NCI-H1105 treated with DMSO at 0.1 percent for 48 hours (cell line): ENCODE measurements at places on chromosomes 5 and 9.

DNA sequence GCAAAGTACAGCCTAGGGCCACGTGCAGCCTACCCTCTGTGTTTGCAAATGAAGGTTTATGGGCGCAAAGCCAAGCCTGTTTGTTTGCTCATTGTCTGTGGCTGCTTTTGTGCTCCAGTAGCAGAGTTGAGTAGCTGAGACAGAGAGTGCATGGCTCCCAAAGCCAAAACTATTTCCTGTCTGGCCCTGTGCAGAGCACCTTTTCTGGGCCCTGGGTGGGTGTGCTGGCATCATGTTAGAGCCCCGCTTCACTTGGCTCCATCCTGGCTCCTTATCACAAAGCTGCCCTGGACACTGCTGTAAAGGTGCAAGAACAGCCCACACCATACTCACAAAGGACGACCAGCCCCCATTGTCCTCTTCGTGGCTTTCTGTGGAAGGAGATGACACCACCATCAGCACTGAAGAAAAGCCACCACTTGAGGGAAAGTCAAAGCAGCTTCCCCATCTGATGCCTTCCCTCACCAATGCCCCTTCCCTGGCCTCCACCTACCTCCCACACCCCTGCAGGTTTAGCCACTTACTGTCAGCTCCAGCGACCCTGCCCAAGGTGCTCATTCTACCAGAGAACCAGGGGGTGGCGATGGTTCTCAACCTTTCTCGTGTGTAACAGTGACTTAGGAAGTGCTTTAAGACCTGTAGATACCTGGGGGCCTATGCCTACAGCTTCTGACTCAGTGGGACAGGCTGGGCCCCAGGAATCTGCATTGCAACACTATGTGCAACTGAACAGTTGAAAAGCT, 23.4 kb downstream of the LCP2 start:
- peak; percentile 83 for DNase-seq

- no peak for DNase-seq
These were observed 39.9 kb upstream of the RETREG1 start for GRCh38 chr5:16656561-16657191.

DNA sequence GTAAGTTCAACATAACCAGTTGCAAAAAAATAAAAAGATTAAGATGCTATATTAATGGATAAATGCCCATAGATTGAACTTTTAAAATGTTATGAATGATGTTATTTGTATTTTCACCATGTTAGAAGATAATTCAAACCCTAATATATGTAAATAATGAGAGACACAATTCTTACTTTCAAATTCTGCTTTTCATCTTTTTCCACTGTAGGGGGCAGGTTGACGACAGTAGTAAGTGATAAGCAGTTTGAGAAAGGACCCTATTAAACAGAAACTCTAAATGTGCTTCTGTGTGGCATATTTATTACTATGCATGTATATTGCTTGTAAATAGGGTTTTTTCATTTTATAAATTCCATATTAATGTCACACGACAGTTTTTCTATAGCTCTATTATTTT, 591.1 kb downstream of the SEMA5A start:
- DNase-seq = no peak

DNA sequence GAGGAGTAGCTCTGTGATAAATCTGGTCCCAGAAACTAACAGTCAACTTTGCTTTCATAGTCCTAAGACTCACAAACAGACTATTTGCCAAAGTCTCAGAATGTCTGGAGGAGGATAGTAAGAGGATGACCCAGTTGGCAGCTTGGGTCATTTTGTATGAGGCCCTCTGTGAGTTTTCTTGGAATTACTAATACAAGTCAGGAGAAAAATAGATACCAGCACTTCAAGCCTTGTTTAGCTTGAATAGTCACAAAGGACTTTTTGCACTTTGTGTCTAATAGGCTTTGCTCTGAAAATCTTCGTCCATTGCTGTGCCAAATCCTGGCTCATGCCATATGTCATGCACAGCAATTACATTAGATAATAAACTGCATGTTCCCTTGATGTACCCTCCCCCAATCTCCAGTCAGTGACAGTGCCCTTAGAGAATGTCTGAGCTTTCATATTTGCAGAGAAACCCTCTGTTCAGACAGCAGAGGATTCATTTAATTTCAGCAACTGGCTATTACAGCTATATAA, 612.8 kb downstream of the CSNK1G3 start:
- no peak for DNase-seq

DNA sequence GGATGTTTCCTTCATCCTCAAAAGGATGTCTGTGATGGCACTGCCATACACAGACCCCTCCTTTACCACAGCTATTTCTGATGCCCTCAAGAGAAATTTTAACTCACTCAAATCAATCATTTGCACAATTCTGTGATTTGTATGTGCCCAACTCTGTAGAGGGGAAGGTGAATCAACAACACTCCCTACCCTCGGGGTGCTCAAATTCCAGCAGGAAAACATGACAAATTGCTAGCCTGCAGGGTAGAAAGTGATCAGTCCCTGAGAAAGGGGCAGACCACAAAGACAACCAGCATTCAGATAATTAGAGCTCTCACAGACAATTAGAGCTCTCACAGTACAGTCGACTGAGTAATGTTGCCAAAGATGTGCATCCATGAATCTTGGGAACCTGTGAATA, 45.3 kb upstream of the FOXE1 start:
- peak; percentile 10 for DNase-seq

DNA sequence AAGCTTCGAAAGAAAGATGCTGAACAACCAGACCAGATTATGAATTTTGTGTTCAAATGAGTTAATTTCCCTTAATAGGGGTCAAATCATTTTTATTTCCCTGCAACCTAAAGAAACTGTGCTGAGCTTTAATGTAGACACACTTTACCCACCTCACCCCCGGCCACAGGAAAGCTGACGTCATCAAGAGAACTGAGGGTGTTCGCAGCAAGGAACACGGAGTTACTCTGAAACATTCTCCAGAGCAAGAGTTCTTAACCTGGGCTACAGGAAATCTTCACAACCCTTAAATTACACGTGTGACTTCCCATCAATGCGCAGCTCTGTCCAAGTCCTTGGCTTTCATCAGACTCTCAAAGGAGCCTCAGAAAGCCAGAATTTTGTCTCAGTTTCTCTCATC, 116.3 kb downstream of the COL23A1 start:
- no peak for DNase-seq

DNA sequence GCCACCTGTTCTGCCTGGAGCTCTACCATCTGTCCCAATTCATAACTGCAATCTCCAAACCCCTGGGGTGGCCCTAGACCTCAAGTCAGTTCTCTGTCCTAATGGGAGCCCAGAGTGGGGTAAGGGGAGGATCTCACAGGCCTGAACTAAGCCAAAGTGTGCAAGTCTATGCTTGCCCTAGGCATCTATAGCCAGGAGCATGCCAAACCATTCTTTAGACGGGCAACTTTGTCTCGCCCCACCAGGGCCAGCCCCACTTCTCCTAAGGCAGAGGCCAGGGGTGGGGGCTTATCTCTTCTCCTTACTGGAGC, 3.3 kb downstream of the ACSL6 start:
- no peak for DNase-seq

GRCh38 chr5:17896605-17897004, 262.3 kb downstream of the TAF11L14 start:
- no peak for DNase-seq

DNA sequence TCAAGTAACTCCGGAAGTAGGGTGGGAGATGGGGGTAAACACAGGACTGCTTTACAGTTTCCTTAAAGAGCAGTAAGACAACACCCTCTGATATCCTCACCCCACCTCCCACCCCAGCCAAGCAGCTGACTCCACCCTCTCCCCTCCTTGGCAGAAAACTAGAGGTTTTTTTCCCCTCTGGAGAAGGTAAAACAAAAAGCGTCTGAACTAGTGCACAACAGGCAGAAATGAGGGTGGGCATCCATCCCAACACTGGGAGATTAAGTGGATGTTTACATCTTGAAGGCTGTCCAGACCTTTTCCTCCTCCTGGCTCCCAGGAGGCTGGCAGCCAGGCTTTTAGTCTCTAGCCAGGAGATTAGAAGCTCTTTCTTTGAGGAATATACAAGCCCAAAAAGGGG, 13.9 kb upstream of the CTNNAL1 start:
- DNase-seq = no peak

DNA sequence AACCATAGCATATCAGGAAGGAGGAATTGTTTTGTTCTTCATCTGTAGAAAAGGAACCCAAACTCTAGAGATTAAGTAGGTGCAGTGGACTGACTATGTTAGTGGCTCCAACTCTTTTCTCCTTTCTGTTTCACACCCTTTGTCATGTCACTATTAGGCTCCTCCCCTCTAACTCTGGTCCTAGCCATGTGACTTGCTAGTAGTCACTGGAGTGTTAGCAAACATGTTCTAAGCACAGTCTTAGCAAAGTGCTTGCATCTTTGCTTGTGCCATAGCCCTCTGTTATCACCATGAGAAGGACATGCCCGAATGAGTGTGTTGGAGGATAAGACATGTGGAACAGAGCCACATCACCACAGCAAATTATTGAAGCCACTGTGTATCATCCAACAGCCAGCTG, 55.4 kb upstream of the PPP3R2 start:
- DNase-seq = no peak
